ENCODE measurements at places on chromosomes 12 and 14.

GRCh38 chr12:51850965-51851299 lies 2.4 kb upstream of the FIGNL2 start:
- DNase-seq, result no peak

- no peak for DNase-seq
Observed at GRCh38 chr12:79055926-79056674, 191.5 kb downstream of the SYT1 start.

GRCh38 chr12:8057306-8057705 lies 8.9 kb downstream of the C3AR1 start:
- DNase-seq, result no peak

DNA sequence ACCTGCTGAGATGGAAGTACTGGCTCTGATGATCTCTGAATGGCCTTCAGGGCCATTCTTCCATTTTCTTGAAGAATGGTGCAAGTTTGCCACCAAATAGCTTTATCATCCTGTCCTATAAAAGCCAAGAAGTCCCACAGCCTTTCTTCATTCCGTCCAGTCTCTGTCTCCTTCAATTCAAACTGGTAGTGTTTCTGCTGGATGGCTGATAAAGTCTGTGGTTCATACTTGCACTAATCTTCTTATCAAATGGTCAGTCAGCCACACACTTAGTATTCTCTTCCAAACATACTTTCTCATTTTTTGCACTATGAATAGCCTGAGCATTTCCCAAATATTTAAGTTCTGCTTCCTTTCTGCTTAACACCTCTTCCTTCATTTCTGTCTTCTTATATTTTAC lies 39.4 kb upstream of the BEGAIN start:
- no peak for DNase-seq

- peak; percentile 55 for DNase-seq
Observed at GRCh38 chr12:102769323-102769916, 147.6 kb downstream of the PAH start.

- DNase-seq, result no peak
Observed at GRCh38 chr12:21339921-21340320, 5.2 kb upstream of the SLCO1A2 start.
